ENCODE measurements at places on chromosomes 6 and 20.

DNA sequence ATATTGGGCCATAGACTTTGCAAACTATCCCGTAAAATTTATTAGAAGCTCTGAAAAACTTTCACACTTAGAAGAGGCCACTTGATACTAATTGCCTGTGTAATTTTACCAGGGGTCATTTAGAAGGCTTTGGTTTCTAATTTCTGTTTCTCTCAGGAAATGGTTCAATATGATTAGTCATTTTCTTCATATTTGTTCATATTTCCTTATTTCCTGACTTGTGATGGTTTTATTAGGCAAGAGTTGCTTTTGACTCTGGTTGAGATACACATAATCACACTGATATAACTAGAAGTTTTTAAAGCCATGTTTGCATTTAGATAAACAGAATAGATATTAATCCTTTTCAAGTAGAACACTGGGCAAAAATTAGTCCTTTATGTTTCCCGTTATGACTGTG, 11.8 kb upstream of the HBS1L start:
- DNase-seq, result no peak

GRCh38 chr6:31386977-31387376, 16.4 kb upstream of the MICA start:
- DNase-seq, result no peak

DNA sequence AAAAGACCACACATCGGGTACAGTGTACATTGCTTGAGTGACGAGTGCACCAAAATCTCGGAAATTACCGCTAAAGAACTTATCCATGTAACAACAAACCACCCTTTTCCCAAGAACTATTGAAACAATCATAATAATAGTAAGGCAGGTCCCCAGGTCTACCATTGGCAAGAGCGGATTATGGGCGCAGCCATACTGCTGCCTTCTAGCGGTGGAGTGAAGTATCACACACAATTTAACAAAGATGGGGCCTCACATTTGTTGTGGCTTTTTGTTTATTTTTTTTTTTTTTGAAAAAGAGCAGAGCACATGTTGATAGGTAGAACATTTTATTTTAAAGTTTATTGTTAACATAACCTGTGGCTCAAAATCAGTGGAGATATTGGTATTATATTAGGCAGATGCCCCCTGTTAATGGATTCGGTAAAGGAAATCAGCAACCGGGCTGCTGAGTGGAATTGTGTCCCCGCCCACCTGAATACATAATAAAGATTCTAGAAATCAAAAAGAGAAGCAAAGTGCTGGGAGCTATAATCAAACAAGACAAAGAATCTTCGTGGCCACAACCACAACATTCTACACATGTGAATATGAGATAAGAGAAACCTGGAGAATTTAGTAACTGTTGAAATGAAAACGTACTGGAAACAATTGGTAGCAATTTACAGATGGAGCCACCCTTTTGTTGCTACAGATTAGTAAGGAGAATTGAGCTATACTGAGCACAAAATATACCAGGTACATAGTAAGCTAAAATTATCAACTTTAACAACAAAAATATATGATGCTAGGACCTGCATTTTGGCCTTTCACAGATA, 94.2 kb upstream of the EXOC2 start:
- no peak for DNase-seq

DNA sequence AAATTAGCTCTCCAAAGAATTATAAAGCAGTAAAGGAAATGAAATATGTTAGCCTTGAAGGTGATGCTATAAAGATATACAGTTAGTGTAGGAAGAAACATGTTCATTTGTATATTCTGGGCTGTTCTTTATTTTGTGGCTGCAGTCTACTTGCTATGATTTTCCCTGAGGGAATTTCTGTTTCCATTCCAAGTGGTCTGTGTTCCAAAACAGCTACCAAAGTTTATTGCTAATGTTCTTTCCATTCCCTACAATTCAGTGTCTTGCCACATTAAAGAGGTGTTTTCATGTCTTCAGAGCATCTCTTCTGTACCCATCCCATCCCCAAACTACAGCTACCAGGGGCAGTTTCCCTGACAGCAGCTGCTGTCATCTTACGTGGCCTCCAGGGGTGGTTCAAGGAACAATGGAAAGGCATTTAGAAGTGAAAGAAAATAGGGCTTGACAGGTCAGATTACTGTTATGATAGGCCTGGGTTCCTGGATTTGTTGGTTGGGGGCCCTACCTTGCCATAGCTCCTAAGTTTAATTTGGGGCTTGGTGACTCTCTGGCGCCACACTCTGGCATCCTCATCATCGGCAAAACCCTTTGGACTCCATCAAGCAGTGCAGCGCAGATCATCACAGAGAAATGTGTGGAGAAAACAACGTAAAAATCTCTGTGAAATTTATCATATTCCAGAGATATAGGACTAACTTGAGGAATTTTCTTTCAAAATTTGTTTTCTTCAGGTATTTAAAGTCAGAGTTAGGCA, 33.8 kb upstream of the AIG1 start:
- no peak for DNase-seq

DNA sequence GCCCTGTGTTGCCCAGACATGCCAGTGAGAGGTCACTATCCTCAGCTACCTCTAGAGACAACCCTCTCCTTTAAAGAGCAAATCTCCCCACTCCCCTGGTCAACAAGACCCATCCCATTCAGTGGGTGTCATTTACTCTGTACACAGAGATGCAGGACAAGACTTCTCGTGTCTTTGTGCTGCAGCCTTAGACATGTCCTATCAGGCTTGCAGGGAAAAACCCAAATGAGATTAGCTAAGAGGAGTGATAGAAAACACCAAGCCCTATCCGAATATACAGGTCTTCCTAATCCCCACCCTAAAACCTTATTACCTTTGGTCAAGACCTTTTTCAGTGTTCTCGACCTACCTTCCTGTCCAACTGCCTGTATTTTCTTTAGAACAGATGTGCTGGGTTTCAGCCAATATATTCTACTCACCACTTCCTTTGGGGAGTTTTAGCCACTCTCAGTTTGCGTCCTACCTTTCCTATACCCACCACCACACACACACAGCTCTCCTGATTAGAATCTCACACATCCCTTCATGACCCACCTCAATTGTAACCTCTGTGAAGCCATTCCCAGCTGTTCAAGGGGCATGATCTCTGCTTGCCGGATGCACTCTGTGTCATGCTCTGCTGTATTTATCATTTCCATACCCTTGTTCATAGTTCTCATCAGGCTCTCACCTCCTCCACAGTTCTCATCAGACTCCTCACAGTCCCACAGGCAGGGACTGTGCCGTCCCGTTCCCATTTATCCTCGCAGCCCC, 39.7 kb downstream of the TRAM2 start:
- DNase-seq, result no peak

DNA sequence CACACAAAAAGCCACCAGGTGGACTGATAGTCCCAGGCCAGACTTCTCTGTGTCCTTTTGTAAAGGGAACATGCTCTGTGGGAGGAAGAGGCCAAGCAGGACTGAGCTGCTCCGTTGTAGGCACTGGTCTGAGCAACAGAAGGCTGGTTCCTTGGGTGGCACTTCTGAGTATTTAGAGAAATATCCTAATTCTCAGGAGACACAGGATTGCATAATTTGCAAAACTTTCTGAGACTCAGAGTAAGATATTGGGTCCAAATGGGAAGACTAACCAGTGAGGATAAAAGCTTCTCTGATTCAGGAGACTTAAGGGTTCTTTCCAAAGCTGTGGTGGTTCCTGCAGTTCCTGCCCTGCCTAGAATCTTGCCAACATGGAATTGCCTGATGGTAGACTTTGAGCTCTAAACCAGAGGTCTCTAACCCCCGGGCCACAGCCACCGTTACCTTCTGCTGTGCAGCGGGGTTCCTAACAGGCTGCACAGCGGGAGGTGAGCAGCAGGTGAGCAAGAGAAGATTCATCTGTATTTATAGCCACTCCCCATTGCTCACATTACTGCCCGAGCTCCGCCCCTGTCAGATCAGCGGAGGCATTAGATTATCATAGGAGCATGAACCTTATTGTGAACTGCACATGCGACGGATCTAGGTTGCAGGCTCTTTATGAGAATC, 107.0 kb downstream of the OLIG3 start:
- no peak for DNase-seq

- no peak for DNase-seq
These were observed 30.3 kb downstream of the PACSIN1 start for GRCh38 chr6:34496103-34496685.

- no peak for DNase-seq
These were observed 187.0 kb downstream of the SOD2 start for GRCh38 chr6:159506048-159506447.

- no peak for DNase-seq
These were observed 78.1 kb upstream of the EZR start for GRCh38 chr6:158897236-158897635.

GRCh38 chr6:44489910-44490604, 102.6 kb downstream of the CDC5L start:
- DNase-seq, result no peak

GRCh38 chr6:37637562-37638413, 59.9 kb downstream of the MDGA1 start:
- no peak for DNase-seq

- no peak for DNase-seq
These were observed 54.6 kb downstream of the LYRM4 start for GRCh38 chr6:5205877-5206850.

DNA sequence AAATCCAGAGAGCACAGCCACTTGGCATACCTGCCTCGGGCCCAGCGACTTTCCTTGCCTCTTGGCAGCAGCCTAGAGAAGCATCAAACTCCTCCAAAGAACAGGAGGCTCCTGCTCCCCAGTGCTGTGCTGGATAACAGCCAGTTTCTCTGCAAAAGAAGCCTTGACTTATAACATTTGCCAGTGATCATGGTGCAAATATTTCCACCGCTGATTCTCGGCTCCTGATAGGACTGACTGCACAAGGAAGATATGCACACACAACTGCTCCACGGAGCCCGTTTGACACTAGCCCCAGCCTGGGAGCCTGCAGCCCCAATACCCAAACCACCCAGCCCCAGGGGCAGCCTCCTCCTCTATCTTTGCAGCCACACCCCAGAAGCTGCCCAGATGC, 17.5 kb downstream of the ACSS1 start:
- DNase-seq, result no peak

DNA sequence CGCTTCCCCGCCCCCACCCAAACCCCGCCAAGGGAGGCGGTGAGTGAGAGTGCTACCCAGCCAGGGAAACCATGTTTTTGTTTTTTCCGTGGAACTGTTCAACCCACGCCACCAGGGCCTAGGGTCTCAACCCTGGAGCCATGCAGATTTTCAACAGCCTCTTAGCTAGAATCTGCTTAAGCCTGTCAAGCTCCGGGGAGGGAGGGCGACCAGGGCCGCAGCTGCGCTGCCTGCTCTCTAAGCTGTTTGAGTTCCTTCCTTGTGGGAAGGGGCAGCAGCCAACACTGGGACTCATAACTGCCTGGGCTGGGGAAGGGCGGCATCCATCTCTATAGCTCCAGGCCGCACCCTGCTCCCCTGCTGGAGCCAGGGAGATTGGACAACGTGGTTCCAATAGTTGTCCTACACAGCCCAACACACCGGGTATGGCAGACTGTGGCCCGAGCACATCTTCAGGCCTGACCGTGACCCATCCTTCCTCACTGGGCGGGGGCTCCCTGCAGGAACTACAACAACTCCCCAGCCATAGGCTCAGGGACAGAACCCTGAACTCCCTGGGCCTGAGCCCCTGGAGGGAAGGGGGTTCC, 1065.7 kb upstream of the MANEA start:
- DNase-seq, result no peak

DNA sequence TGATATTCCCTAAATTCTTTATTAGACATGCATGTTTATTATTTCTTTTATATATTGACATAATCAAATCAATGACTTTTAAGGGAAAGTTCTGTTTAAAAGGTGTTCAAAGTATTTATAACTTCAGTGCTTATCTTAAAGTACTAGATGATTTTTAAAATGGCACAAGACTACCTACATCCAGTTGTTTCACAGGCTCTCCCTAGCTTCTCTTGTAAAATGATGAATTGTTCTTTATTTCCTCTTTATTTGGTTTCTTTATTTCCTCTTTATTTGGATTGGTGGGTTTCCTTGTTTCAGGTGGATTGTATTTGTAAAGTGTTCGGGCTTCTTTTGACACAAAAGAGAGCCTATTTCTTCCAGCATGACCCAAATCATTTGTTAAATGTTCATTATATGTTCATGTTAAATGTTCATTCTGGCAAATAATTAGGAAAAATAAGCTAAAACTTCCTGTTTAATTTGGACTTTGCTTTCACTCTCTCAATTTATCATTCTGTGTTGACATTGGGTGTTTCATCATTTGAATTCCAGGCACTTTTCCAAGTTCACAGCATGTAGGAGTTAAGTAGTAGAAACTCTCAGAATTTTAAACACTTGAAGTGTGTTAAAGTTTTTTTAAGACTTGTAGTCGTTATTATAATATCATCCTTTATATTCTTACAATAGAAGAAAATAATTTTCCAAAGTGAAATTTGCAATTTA, 24.6 kb downstream of the MLIP start:
- no peak for DNase-seq

DNA sequence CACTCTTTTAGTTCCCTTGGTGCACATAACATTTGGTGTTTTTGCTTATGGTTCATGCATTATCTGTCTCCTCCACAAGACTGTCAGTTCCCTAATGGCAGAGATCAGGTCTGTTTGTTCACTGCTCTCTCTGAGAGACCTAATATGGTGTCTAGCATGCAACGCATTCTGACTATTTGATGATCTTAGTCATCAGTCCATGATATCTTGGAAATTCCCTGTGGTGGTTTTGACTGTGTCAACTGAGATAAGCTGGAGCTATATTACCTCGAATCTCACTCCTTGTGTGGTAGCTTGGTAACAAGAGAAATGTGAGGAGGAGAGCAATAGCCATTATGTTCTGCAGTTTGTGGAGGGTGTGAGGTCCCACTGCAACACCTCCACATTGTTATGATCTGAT, 229.8 kb downstream of the FRK start:
- no peak for DNase-seq

DNA sequence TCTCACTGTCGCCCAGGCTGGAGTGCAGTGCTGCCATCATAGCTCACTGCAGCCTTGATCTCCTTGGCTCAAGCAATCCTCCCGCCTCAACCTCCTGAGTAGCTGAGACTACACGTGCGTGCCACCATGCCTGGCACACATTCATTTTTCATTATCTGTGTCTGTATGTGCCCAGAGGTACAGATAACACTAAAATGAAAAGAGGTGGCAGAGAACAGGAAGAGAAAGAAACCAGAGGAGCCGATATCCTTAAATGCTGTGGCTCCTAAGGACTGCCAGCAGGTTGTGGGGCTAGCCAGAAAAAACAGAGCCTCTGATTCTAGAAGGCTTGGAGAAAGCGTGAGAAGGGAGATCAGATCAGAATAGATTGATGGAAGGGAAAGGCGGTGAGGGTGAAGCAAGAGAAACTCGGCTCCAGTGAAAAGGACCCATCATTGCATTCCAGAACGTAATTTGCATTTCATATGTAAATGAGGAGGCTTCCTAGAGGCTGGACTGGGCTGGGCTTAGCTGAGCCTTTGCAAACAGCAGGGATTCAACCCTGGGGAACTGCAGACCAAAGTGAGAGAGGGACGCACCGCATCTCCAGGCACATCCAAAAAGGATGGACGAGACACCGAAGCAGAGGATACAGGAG, 64.2 kb downstream of the GCNT2 start:
- no peak for DNase-seq

DNA sequence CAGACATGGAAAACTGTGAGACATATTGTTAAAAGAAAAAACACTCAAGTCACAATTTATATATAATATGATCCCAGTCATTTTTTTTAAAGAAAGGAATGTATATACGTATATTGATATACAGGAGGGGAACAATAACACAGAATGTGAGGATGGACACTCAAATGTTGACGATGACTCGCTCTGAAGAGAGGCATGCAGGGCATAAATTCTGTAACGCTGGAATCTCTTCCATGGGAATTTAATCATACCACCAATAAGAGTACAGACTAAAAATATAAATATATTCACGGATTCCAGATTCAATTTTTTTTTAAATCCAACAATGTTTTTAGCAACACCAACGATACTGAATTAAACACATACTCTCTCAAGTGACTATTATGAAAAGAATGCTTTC, 106.9 kb upstream of the CCDC28A start:
- no peak for DNase-seq
